ENCODE measurements at places on chromosomes 13 and 19. TPM values are rescaled to one million over a fixed set of nuclear protein-coding genes. Genes with fewer than 3 reads are reported as not detected.

DNA sequence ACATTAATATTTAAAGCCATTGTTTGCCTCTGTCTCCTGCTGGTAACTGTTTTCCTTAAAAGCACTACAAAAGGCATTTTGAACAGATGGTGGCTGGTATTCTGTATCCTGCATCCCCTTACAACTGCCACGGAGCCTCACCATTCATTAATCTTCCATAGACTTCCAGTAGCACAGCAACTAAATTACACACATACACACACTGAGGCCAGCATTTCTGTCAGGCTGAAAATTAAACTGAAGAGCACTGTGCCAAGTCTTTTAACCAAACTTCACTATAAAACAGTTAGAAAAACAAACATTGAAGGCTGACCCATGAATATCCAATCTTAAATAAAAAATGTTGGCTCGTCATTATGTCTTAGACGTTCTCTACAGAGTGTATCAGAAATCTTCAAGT, 697.8 kb downstream of the DACH1 start:
- DNase-seq = no peak

- peak; percentile 58 for DNase-seq
These were observed 12.5 kb downstream of the FEM1A start for GRCh38 chr19:4803736-4804695.

- no peak for DNase-seq
These were observed 11.7 kb downstream of the ZNF226 start for GRCh38 chr19:44176590-44176989.

The ZNF85 gene
- 29.9 TPM for total RNA-seq

The TLE6 gene
- 6.3 TPM for total RNA-seq

- no peak for DNase-seq
These were observed 38.4 kb upstream of the STARD13 start for GRCh38 chr13:33323801-33324510.

GRCh38 chr19:40410030-40410389, 3.2 kb downstream of the PRX start:
- no peak for DNase-seq

GRCh38 chr19:10473192-10473591, 30.0 kb downstream of the KEAP1 start:
- no peak for DNase-seq

GRCh38 chr13:73433890-73434289, 375.1 kb downstream of the KLF5 start:
- DNase-seq = no peak

- DNase-seq = no peak
These were observed 1121.9 kb upstream of the PCDH20 start for GRCh38 chr13:62537593-62537992.

- DNase-seq = no peak
These were observed 143.7 kb downstream of the FGF9 start for GRCh38 chr13:21814604-21815003.

GRCh38 chr19:2944403-2944774, 382 bp downstream of the ZNF77 start:
- no peak for DNase-seq

DNA sequence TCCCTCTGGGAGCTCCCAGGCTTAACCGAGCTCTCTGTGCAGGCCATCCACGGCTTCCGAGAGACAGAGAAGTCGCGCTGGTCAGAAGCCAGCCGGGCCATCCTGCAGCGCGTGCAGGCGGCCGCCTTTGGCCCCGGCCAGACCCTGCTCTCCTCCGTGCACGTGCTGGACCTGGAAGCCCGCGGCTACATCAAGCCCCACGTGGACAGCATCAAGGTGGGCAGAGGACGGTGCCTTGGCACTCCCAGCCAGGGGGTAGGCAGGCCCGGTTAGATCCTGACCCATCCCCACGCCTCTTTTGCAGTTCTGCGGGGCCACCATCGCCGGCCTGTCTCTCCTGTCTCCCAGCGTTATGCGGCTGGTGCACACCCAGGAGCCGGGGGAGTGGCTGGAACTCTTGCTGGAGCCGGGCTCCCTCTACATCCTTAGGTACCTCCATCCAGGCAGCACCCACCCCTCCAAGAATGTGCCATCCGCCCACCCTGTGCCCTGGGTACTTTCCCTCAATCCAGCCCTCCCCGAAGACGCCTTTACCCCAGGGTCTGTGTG, 1.5 kb downstream of the PSPN start:
- no peak for DNase-seq

The ZIC2 gene
- 5.5 TPM for total RNA-seq

- DNase-seq = no peak
These were observed at the start of gene NRTN for GRCh38 chr19:5804516-5805461. TSS of gene NRTN (plus strand) at chr19:5805067. CDS start at chr19:5824166, 19,099 bp downstream.

DNA sequence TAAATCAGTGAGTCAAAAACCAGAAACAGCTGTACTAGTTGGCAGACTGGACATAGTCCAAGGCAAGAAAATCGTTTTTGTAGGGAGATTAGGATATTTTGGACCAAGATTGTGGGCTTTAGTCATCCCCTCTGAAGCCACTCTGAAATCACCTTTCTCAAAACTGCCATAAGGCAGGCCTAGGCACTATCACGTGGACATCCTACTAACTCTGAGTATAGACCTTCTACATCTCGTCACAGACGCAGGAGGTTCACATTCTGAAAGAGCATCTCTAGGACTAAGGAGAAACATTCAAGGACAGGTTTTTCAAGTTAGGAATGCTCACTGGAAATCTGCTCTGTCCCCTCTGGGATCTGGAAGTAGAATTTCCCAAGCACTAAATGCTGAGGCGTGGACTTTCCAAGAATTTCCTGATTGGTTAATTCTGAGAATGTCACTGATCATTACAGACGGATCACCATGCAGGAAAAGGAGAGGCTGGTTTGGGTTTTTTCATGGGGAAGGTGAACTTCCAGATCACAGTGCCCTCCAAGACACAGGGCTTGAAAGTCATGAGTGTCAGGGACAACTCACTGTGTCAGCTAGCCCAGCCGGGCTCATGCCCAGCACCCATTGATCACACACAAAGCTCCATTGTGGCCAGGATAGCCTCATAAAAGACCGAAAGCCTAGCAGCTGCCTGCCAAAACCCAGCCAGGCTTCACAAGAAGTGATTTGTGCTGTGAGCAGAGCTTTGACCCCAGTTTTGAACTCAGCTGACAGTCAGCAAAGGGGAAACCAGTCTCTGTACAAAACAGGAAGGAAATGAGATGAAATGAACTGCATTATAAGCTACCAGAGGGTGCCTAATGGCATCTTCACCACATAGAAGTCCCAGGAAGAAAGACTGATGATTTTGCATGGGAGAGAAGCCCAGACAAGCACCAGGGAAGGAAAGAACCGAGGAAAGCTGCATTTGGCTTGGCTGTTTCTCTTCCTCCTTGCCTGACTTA, 2.7 kb upstream of the RUBCNL start:
- no peak for DNase-seq

- peak; percentile 20 for DNase-seq
These were observed 198.7 kb upstream of the SERP2 start for GRCh38 chr13:44174769-44175425.

The RASA3 gene
- 21.4 TPM for total RNA-seq

The LILRA1 gene
- total RNA-seq = not detected

DNA sequence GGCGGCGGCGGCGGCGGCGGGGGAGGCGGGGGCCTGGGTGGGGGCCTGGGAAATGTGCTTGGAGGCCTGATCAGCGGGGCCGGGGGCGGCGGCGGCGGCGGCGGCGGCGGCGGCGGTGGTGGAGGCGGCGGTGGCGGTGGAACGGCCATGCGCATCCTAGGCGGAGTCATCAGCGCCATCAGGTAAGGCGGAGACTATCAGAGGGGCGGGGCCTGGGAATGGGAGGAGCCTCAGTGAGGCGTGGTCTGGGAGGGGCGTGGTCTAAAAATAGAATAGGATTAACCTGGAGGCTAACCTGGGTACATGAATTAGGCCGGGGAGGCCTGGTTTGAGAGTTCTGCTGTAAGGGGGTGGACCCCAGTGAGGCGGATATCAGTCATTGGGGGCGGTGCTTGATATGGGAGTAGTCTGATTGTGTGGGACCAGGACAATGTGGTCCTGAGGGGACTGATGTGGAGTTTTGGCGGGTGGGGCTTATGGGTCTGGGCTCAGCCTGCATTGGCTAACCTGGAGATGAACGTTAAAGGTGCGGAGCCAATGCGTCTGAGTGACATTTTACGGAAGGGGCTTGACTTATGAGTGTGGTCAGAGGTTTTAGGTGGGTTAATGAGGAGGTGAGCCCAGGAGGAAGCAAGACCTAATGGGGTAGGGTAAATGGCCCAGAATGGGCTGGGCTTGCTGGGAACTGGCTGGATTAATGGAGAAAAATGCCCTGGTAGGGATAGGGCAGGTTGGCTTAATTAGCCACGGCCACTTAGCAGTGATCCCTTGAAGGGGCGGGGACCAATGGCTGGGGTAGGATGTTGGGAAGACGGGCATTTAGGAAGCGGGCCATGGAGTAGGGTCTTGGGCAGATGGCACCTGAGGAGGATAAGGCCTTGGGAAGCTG, 1.4 kb downstream of the CAPNS1 start:
- peak; percentile 74 for DNase-seq

The ATP12A gene
- 0.03 TPM for total RNA-seq

The FAM83E gene
- not detected for total RNA-seq

The ZNF100 gene
- total RNA-seq = 3.5 TPM

The KPNA3 gene
- total RNA-seq = 41.3 TPM

The RRAS gene
- total RNA-seq = 34.5 TPM

The IZUMO1 gene
- total RNA-seq = not detected

The PBX4 gene
- total RNA-seq = 3.9 TPM

DNA sequence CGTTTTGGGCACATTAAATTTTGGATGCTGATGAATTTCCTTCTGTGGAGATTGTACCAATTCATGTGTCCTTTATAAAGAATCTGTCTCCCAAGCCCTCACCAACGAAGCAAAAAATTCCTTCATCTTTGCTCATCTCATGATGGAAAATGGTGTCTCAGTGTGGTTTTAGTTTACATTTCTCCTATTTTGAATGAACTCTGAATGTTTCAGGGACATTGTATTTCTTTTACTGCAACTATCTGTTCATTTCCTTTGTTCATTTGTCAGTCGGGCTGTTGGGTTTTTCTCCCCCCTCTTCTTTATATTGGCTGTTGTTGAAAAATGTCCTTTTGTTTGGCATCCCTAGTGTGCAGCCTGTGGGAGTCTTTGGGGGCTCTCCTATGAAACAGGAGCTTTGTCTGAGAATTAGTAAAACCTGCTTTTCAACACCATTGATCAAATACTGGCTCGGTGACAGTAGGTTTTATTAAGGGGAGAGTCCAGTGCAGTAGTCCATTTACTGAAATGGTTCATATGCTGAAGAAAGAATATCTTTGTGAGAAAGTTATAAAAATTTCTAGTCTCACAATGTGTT, 91.3 kb upstream of the C1QTNF9B start:
- DNase-seq = no peak

The MISP gene
- total RNA-seq = 58.6 TPM

DNA sequence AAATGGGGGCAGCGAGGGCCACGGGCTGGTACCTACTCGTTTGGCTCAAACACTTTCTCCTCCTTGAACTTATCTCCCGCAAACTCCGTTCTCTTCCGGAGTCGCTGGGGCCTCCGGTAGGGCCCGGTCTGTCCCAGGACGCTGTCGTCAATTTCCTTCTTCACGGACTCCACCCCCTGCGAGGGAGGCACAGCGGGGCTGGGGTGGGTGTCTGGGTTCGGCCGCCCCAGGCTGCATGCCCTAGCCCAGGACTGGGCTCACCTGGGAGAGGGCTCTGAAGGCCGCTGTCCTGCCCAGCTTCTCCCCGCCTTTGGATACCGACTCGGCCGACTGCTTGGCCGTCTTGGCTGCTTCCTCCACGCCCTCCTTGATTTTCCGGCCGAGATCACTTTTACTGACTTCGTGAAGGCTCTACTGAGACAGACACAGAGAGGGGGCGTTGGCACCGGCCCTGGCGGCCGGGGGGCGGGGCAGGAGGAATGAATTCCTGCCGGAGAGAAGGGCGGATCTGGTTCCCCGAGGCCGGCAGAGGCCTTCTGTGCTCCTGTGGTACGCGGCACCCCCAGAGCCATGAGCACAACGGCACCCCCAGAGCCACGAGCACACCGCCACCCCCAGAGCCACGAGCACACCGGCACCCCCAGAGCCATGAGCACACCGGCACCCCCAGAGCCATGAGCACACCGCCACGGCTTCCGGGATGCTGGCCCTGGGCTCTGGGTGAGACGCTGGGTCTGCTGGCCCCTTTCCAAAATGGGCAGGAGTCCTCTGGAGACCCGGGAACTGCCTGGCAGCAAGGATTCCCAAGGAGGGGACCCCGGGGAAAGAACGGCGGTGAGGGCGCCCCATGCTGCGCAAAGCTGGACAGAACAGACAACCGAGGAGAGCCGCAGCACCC, 8.1 kb upstream of the CTXN1 start:
- no peak for DNase-seq

DNA sequence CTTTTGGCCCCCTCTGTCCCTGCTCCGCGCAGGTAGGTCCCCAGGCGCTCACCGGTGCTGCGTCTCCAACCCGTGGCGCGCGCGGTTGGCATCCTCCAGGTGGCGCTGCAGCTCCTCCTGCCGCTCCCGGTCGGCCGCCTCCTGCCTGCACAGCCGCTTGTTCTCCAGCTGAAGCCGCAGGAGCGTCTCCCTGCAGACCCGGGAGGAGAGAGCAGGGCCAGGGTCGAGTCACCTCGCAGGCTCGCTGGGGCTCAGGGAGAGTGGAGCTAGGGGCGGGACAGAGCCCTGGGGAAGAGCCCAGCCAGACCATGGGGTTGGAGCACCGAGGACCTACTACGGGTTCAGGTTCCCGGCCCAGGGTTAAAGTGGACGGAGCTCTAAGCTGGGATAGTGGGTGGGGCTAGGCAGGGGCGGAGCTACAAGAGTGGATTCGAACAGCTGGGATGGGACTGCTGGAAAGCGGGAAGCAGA, 9.3 kb downstream of the HOOK2 start:
- DNase-seq = peak; percentile 77

The USHBP1 gene
- total RNA-seq = not detected

The CPAMD8 gene
- not detected for total RNA-seq

The DCT gene
- total RNA-seq = not detected

DNA sequence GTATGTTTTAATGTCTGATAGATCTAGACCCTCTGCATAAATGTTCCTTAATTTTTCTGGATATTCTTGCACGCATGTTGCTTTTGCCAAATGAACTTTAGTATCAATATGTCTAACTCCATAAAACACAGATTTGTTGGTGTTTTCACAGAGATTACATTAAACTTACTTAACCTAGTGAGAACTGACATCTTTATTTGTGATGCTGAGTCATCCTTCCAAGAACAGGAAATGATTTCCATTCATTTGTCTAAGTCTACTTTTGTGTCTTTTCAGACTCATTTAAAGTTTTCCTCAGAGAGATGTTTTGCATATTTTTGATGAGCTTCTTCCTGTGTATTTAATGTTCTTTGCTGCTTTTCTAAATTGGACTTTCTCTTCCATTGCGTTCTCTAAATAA, 184.0 kb downstream of the SLC7A1 start:
- DNase-seq = peak; percentile 32

The MYH14 gene
- 2.8 TPM for total RNA-seq

The SIGLECL1 gene
- not detected for total RNA-seq

DNA sequence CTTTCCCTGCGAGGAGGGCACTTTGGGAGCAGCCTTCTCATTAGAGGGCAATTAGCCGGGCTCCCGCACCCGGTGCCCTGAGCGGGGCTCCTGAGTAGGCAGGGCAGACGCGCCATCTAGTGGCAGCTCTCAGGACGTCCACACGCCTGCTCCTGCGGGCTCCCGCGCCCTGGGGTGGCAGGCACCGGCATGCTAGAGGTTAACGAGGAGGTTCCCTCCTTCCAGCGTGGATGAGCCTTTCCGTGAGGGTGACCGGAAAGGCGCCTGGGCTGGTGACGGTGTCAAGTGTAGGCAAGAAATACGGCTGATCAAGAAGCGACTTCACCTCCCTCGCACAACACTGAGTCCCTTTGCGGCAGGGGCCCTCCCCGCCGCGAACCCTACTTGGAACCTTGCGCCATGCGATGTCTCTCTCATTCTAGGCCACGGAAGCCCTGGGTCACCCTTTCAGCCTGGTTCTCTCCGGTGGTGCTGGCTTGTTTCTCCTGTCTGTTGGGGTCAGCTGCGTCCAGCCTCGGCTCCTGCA, 67.7 kb downstream of the ALOX5AP start:
- DNase-seq = peak; percentile 64
